ENCODE measurements at places on chromosomes 5 and 9.

GRCh38 chr5:150017226-150018005 lies 16.9 kb downstream of the HMGXB3 start:
- no peak for DNase-seq

DNA sequence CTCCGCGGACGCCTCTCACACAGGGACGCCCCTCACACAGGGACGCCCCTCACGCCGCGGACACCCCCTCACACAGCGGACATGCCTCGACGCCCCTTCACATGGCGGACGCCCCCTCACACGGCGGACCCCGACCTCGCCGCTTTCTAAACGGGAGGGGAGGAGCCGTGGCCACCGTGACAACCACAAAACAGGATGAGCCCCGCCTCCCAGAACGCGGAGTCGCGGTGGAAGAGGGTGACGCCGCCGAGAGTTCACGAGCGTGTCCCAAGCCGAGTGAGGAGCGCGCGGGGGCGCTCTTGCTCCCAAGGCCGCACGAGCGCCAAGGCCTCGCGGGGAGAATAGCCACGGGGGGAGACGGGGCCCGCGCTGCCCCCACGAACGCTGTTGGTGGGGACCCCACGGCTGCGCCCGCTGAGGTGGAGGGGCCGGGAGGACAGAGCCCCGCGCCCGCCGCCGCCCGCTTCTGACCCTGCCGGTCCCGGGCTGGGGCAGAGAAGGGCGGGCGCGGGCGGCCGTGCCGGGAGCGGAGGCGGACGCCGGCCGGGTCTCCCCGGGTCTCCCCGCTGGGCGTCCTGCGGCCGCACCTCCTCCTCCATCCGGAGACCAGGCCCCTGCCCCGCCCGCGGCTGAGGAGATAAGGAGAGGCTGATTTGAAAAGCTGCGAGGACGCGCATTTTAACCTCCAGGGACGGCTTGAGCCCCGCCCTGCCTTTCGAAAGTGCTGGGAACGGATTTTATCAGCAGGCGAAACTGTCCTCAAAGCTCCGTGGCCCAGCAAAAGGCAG lies 3.9 kb upstream of the NKD2 start:
- DNase-seq, result no peak

GRCh38 chr5:79578876-79579275 lies 33.4 kb upstream of the TENT2 start:
- DNase-seq, result no peak

DNA sequence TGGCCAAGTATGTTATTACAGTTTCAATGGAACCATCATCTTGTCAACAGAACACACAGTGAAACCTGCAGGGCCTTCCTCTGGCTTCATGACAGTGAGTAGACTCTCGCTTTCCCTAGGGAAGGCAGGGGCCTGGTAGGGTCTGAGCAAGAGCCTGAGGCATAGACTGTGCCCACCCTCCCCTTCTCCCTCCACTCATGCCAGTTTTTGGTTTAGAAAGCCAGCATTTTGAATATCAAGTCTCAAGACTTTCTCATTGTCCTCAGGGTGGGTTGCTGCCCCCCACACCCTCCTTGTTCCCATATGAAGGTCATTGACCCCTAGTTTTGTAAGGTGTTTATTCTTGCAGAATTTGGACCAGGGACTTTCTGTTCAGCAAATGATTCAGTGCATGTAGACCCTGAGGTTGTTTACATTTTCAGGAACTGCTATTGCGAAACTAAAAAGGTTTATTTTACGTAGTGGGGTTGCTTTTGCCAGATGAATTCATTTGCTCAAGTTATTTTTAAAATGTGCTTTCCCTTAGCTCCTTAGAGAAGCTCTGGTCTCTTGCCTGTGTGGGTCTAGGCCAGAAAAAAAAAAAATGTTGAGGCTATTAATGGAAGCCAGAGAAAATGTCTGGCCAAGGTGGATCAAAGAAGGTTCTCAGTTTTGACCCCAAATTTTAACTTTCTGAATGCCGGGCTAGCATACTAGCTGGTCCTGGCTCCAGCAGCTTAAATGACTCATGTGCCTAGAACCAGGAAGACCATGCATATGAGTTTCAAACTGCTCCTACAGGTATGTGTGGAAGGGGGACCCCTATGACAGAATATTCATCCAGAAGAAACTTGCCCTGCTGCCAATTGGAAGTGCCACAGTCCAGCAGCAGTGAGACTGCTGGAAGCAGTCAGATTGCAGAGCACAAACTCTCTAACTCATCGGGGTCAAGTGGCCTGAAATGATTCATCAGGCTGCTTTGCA lies 10.1 kb upstream of the MOB3B start:
- no peak for DNase-seq

GRCh38 chr5:157378509-157378908 lies 81.5 kb upstream of the NIPAL4 start:
- no peak for DNase-seq

DNA sequence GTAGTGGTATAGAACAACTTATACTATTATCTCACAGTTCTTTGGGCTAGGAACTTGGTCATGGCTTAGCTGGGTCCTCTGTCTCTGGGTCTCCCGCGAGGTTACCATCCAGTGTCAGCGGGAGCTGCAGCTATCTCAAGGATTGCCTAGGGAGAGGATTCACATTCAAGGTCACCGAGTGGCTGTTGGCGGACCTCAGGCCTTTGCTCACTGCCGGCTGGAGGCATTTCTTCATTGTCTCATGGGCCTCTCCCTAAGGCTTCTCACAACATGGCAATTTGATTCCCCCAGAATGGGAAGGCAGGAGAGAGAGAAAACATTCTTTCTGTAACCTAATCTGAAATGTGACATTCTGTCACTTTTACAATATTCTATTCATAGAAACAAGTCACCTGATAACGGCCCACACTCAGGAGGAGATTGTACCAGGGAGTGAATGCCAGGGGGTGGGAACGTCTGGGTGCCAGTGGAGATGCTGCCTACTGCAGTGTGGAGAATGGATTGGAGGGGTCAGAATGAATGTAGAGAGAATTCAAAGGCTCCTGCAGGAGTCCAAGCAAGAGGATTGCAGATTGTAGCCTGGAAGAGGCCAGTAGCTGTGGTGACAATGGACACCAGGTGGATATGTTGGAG lies 29.5 kb upstream of the ANKRD18A start:
- DNase-seq, result no peak

DNA sequence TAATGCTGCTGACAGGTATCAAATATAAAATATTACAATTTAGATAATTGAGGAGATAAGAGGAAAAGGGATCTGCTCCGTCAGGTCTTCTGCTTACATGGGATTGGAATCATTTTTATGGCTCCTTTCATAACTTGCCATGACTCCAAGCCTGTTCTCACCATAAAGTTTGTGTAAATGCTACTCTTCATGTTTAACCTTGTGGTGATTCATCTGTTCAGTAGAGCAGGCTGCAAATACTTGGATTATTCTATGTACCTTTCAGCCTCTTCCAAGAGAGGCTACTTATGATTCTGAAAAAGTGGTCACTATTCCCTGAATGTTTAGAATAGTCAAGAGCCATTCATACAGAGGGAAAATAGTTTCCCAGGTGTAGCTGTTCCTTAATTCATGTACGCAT lies 66.9 kb downstream of the SLC44A1 start:
- no peak for DNase-seq

GRCh38 chr5:167207081-167207480 lies 1084.4 kb upstream of the WWC1 start:
- no peak for DNase-seq

- DNase-seq, result no peak
Measured at GRCh38 chr9:7402334-7403027, 397.1 kb downstream of the DMAC1 start.

GRCh38 chr5:123705741-123706140 lies 193.8 kb downstream of the CSNK1G3 start:
- DNase-seq, result no peak

DNA sequence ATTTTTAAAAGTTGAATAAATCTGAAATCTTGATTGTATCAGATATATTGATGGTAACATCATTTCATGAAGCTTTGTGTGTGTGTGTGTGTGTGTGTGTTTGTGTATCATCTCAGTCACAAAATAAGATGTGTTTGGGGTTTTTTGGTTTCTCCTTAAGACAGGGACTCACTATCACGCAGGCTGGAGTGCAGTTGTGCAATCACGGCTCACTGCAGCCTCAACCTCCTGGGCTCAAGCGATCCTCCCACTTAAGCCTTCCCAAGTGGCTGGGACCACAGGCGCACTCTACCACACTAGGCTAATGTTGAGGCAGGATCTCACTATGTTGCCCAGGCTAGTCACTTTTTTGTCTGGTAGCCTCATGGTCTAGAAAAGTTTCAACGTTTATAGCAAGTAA lies 83.4 kb upstream of the DMRT1 start:
- no peak for DNase-seq

DNA sequence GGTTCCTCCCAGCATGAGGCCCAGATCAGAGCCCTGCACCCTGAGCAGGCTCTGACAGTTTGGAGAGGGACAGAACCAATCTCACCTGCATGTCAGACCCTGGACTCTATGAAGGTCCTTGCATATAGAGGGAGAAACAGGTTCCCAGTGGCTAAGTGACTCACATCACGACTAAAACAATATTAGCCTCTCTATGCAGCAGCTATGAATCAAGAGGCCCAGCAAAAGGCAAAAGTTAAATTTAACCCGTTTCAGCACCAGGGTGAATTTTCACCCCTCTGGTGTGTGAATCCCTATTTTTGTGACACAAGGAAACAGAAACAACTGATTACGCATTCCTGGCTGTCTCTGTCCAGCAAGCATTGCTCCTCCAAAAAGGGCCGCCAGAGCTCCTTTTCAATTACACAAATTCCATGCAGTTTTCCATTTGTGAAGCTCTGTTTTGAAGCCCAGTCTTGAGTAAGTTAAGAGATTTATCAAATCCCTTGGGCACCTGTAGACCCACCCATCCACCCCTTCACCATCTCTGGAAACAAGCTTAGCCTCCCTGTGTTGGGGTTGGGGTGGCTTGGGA lies 136.6 kb downstream of the GABBR2 start:
- no peak for DNase-seq

DNA sequence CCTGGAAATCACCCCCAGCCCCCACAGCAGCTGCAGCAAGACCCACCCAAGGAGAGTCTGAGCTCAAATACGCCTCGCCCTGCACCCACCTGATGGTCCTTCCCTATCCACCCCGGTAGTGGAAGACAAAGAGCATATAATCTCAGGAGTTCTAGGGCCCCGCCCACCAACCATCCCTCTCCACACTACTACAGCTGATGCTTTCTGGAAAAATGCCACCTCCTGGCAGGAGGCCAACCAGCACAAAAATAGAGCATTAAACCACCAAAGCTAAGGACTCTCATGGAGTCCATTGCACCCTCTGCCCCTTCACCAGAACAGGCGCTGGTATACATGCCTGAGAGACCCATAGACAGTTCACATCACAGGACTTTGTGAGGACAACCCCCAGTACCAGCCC lies 22.5 kb upstream of the NIPSNAP3A start:
- no peak for DNase-seq

- DNase-seq, result no peak
Measured at GRCh38 chr5:137071931-137072330, 427.2 kb downstream of the SPOCK1 start.

DNA sequence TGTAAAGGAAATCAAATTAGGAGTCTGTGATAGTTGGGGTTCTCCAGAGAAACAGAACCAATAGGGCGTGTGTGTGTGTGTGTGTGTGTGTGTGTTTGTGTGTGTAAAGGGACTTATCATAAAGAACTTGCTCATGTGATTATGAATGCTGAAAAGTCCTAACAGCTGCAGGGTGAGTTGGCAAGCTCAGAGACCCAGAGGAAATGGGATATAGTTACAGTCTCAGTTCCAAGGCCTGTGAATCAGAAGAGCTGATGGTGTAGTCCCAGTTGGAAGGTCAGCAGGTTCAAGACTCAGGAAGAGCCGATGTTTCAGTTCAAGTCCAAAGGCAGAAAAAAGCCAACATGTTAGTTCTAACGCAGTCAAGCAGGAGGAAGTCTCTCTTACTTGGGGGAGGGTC lies 214.2 kb downstream of the ELAVL2 start:
- DNase-seq, result no peak

DNA sequence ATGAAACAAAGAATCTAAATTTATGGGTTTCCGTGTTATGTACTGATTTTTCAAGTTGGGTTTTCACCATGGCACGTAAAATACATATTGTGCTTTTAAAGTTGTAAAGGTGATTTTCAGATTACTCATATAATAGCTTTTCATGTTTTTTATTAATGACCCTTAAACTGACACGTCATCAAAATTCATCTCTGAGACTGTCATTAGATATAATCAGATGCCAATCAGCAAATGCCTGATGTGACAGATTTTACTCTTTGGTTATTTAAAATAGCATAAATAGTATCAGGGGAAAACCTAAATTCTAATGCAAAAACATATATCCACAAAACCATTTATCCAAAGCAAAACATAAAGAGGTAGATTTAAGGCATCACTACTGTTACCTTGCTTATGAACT lies 11.0 kb downstream of the RFX3 start:
- no peak for DNase-seq

DNA sequence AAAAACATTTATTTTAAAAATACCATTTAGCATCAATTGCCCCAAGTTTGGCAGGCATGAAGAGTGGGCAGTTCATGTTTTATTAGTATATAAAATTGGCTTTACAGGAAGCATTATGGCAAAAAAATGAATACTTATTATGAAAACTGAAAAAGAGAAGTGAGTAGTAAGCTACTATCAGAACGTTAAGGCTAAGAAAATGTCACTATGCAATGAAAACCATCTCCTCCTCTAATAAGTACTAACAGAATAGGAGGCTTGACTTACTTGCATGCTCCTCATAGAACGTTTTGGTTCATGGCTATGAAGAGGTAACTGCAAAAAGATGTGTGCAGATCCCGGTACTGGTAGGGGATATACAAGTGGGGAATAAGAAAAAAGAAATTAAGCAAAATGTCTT lies 23.6 kb downstream of the TICAM2 start:
- no peak for DNase-seq

GRCh38 chr5:43042626-43043399 lies 2.7 kb upstream of the ANXA2R start:
- DNase-seq, result peak; percentile 42

- no peak for DNase-seq
Measured at GRCh38 chr5:72246954-72247442, 73.0 kb downstream of the MRPS27 start.

- no peak for DNase-seq
Measured at GRCh38 chr5:159792180-159792579, 124.1 kb upstream of the ADRA1B start.

- no peak for DNase-seq
Measured at GRCh38 chr9:7910426-7911020, 110.9 kb upstream of the DMAC1 start.

DNA sequence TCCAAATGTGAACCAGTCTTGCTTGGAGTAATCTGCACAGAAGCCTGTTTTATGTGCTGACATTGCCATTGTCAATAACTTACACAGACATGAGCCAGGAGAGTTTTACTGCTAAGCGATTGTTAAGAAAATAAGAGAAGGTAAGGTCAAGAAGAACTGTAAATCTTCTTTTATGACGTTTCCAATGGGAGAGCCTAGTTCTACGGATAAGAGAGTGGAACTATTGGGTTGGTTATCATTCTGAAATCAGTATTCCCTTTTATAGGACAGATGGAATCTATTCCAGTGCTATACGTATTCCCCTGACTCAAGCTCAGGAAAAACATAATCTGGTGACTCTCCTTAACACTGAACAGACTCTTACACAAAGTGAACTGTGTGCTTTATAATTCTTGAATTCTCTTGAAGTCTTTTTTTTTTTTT lies 137.9 kb upstream of the OTULINL start:
- no peak for DNase-seq
